ENCODE measurements at places on chromosomes 12 and 14. TPM values are rescaled to one million over a fixed set of nuclear protein-coding genes. Genes with fewer than 3 reads are reported as not detected.
A peak's percentile ranks its signal among the peaks of the same experiment; 100 is the strongest.

Gene ARMH4
- 4.9 TPM for total RNA-seq

Gene TTC9
- total RNA-seq = 5.2 TPM

GRCh38 chr14:91573894-91574837, 64.1 kb upstream of the PPP4R3A start:
- no peaks in the 10 kb centered on the region for H3K36me3 ChIP-seq
- peak; percentile 70 for DNase-seq
- H3K27ac ChIP-seq = no peak overlapping the region
- peak overlapping the region; percentile 59 for H3K4me3 ChIP-seq
- no peaks in the 10 kb centered on the region for H3K4me1 ChIP-seq

Gene APOF
- total RNA-seq = not detected

Gene CCDC196
- total RNA-seq = not detected

Gene DAO
- total RNA-seq = 0.41 TPM

Gene KCNA1
- not detected for total RNA-seq

Gene NOS1
- 6.5 TPM for total RNA-seq

GRCh38 chr12:117111821-117112595, 12.8 kb upstream of the TESC start:
- H3K27ac ChIP-seq = no peak overlapping the region
- no peaks in the 10 kb centered on the region for H3K36me3 ChIP-seq
- H3K4me3 ChIP-seq = no peak overlapping the region
- H3K4me1 ChIP-seq = no peaks in the 10 kb centered on the region

Gene TROAP
- total RNA-seq = 1.0 TPM

Gene SERPINA9
- total RNA-seq = not detected

DNA sequence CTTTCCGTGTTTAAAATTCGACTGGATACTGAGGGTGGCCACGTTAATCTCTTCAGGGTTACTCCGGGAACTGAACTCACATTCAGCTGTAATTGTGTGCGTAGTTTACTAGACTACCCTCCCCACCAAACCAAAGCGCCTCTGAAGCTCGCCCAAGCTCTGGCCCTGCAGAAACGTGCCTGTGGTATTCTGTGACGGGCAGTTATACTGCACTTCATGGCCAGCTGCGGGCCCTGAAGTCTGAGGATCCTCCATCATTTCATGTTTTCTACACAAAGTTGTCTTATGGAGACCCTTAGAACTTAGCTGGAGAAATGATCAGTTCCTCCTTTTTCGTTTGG, 688 bp downstream of the ZNF26 start:
- no peaks in the 10 kb centered on the region for H3K27me3 ChIP-seq
- peaks cover 7% of the 10 kb centered on the region for H3K4me1 ChIP-seq
- peak overlapping the region; percentile 93 for H3K4me3 ChIP-seq
- no peak for DNase-seq

GRCh38 chr14:100224229-100224866, 14.6 kb upstream of the YY1 start:
- H3K4me1 ChIP-seq = peaks cover 14% of the 10 kb centered on the region
- no peak overlapping the region for H3K4me3 ChIP-seq
- no peaks in the 10 kb centered on the region for H3K27me3 ChIP-seq
- H3K27ac ChIP-seq = no peak overlapping the region
- no peaks in the 10 kb centered on the region for H3K36me3 ChIP-seq

Gene TMEM132C
- total RNA-seq = 0.28 TPM

Gene CISTR
- total RNA-seq = not detected

DNA sequence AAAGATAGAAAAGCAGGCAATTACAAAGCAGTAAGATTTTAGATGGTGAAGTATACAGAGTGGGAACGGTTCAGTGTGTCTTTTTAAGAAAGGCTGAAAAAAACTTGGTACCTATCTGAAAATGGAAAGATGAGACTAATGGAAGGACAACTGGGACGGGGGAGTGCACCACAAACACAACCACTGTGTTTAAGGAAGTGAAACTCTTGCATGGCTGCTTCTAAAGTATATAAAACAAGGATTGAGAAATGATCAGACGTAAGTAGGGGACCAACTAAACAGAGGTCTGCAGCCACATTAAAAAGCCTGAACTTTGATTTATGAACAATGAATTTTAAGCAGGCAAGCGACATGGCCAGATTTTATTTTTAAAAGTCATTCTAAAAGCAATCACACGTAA, 328.6 kb downstream of the MDGA2 start:
- no peak overlapping the region for H3K27ac ChIP-seq
- no peaks in the 10 kb centered on the region for H3K4me1 ChIP-seq

DNA sequence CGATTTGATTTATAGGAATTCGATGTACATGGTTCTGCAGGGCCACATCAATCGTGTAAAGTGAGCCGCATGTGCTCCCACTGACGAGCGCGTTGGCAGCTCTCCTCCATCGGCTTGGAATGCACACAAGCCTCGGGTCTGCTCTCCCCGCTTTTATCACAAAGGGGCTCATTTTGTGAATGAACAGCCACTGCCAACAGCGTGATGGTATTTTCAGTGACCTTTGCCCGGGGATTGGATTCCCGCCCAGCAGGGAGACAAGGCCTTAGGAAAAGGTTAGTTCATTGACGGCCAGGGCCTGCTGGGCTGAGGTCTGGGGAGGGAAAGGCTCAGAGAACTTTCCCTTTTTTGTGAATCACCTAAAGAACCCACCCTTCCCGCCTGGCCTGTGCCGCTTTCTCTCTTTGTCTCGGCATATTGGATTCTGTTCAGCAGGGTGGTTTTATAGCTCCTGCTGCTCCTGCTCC, 232.1 kb downstream of the MSRB3 start:
- H3K4me1 ChIP-seq = no peaks in the 10 kb centered on the region
- H3K27me3 ChIP-seq = no peaks in the 10 kb centered on the region
- no peaks in the 10 kb centered on the region for H3K36me3 ChIP-seq
- H3K27ac ChIP-seq = no peak overlapping the region
- peak; percentile 92 for DNase-seq

DNA sequence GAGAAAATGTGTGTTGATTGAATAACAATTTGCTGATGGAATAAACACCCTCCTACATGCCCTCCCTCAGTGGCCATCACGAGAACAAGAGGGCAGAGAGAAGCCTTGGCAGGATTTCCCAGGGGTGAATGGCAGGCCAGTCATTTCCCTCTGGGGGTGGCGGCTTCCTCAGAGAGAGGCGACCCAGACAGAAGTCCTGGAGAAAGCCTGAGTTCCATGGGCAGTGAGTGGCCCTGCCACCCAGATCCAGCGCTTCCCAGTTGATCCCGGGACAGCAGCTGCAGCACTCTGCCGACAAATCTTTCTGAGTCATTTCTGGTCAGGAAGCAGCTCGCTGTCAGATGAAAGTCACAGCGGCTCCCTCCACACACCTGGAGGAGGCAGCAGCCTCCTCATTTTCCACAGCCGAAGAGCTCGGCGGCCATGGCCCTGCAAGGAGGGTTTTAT, 123.0 kb downstream of the SCARB1 start:
- H3K27ac ChIP-seq = no peak overlapping the region
- peak; percentile 51 for DNase-seq
- H3K4me1 ChIP-seq = peaks cover 6% of the 10 kb centered on the region
- no peaks in the 10 kb centered on the region for H3K27me3 ChIP-seq
- no peak overlapping the region for H3K4me3 ChIP-seq
- no peaks in the 10 kb centered on the region for H3K36me3 ChIP-seq

Gene CLEC4C
- total RNA-seq = not detected

- no peaks in the 10 kb centered on the region for H3K36me3 ChIP-seq
- H3K4me3 ChIP-seq = no peak overlapping the region
- no peak for DNase-seq
- H3K4me1 ChIP-seq = no peaks in the 10 kb centered on the region
- H3K27me3 ChIP-seq = no peaks in the 10 kb centered on the region
These were observed 91.7 kb upstream of the RASSF8 start for GRCh38 chr12:25866586-25867378.

DNA sequence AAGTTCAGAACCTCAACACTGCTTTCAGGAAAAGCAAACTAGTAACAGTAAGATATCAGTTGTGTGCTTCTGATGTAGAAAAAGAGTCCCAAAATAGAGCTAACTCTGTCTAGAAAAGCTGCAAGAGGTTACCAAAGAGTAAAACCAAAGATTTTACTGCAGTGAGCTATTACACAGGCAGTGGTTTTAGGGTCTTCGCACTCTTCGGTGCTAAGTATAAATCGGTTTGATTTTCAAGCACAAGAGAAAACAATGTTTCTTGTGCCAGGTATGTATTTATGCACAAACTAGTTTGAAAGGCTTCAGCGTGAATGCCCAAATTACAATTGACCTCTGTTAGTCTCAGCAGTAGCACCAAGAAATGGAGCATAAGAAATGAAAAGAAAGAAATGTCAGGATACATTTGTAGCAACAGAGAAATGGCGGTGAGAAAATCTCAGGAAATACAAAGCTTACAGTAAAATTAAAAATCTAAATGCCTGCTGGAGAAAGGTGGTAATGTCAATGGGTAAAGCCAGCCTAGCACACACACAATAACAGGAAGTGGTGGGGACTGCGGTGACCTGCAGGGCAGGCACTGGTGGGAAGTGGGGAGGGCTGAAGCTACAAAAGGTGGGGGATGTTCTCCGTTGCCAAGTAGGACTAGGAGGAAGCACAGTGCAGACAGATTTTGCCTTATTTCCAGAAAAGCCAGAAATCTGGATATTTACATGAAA, 18.0 kb upstream of the DYRK2 start:
- no peak overlapping the region for H3K4me3 ChIP-seq
- no peaks in the 10 kb centered on the region for H3K36me3 ChIP-seq

- H3K27me3 ChIP-seq = no peaks in the 10 kb centered on the region
- no peak for DNase-seq
- no peaks in the 10 kb centered on the region for H3K4me1 ChIP-seq
- H3K4me3 ChIP-seq = no peak overlapping the region
These were observed 298.5 kb downstream of the NPAS3 start for GRCh38 chr14:33237115-33237740.

Gene IGF1
- 7.2 TPM for total RNA-seq

- no peaks in the 10 kb centered on the region for H3K4me1 ChIP-seq
- H3K36me3 ChIP-seq = no peaks in the 10 kb centered on the region
- H3K4me3 ChIP-seq = no peak overlapping the region
- H3K27ac ChIP-seq = no peak overlapping the region
- no peaks in the 10 kb centered on the region for H3K27me3 ChIP-seq
These were observed 159.3 kb upstream of the FOXN3 start for GRCh38 chr14:89576145-89576927.

DNA sequence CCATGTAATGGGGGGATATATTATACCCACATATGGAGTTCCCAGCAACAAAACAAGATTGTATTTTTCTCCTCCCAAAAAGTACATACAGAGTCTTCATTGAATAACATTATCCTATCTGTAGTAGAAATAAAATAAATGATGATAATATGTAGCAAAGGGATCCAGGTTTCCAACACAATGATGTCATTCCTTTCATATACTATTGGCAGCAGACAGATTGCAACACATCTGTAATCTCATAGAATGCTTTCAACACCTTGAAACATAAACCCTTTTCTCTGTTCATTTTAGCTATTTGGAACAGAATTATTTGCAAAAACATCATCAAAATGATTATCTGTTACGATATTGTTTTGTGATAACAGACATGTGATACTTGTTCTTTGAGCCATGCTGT, 317.6 kb downstream of the DPF3 start:
- H3K36me3 ChIP-seq = no peaks in the 10 kb centered on the region
- no peak overlapping the region for H3K4me3 ChIP-seq
- no peaks in the 10 kb centered on the region for H3K4me1 ChIP-seq
- no peak overlapping the region for H3K27ac ChIP-seq
- H3K27me3 ChIP-seq = no peaks in the 10 kb centered on the region

DNA sequence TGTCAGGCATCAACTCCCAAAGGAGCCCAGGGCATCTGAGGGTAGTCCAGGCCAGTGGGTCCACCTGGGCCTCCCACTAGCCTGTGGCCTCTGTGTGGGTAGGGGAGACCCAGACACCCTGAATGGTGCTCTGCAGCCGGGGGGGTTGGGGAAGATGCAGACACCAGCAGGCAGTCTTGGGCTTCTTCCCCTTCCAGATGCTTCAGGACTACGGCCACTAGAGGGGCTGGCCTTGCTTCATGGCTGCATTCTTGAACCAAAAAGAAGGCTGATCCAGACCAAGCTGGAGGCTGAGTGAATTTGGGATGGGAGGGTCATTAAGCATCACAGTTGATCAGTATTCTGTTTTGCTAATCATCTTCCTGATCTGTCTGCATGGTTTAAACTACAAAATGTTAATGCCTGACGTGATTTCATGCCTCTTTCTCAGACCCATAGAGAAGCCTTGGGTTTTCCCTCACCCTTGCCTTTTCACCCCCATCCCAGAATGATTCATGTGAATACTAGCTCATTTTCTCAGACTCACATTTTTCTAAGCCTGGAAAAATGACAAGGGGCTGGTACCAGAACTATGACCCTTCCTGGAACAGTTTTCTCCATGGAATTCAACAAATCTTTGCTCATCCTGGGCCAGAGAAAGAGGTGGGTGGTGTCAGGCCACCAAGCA, 134.2 kb downstream of the NTF3 start:
- no peaks in the 10 kb centered on the region for H3K4me1 ChIP-seq
- DNase-seq = no peak
- no peaks in the 10 kb centered on the region for H3K27me3 ChIP-seq
- H3K4me3 ChIP-seq = no peak overlapping the region

GRCh38 chr12:105224399-105224798, 11.6 kb downstream of the APPL2 start:
- no peak overlapping the region for H3K4me3 ChIP-seq
- no peak overlapping the region for H3K27ac ChIP-seq
- H3K27me3 ChIP-seq = no peaks in the 10 kb centered on the region
- H3K36me3 ChIP-seq = peaks cover 4% of the 10 kb centered on the region

Gene CACNA1C
- total RNA-seq = 17.4 TPM

GRCh38 chr14:103527408-103528145, 1.4 kb upstream of the TRMT61A start:
- DNase-seq = no peak
- H3K4me3 ChIP-seq = no peak overlapping the region
- peaks cover 38% of the 10 kb centered on the region for H3K4me1 ChIP-seq

DNA sequence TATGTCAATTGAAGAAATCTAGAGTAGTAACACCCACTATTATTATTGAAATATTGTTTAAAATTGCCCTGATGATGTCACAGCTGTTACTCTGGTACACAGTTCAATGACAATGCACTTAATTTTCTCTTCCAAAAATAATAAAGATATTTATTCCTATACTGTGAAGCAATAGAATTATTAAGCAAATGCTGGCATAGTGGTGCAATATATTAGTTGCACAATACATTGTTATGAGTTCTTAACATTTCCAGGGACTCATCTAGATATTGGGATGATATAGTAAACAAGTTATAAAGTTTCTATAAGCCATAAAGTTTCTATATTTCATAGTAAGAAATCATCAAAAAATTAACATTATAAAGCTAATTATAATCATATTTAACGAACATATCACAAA, 897.8 kb downstream of the LRFN5 start:
- no peaks in the 10 kb centered on the region for H3K36me3 ChIP-seq
- H3K4me3 ChIP-seq = no peak overlapping the region
- H3K4me1 ChIP-seq = no peaks in the 10 kb centered on the region
- H3K27me3 ChIP-seq = no peaks in the 10 kb centered on the region
- H3K27ac ChIP-seq = no peak overlapping the region

Measured in kidney (tissue), 22 donors.